ENCODE measurements at places on chromosomes 16 and 17.

DNA sequence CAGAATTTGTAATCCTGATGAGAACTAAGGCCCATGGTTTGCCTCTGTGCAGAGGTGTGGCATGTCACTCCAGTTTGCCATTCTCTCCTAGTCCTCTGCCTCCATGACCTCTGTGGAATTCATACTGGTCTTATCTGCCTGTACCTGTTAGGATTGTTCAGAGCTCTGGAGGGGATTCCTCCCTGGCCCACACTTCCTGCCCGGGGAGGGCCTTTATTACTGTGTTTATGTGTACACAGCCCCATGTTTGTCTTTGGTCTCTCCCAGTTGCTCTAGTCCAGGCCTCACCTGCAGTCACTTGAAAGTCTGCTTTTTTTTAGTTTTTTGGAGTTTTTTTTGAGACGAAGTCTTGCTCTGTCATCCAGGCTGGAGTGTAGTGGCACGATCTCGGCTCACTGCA lies 36.4 kb downstream of the RHBDL3 start:
- H3K27me3 ChIP-seq = no peaks in the 10 kb centered on the region
- no peak overlapping the region for H3K27ac ChIP-seq
- no peaks in the 10 kb centered on the region for H3K36me3 ChIP-seq
- peaks cover 6% of the 10 kb centered on the region for H3K4me1 ChIP-seq
- DNase-seq = no peak

DNA sequence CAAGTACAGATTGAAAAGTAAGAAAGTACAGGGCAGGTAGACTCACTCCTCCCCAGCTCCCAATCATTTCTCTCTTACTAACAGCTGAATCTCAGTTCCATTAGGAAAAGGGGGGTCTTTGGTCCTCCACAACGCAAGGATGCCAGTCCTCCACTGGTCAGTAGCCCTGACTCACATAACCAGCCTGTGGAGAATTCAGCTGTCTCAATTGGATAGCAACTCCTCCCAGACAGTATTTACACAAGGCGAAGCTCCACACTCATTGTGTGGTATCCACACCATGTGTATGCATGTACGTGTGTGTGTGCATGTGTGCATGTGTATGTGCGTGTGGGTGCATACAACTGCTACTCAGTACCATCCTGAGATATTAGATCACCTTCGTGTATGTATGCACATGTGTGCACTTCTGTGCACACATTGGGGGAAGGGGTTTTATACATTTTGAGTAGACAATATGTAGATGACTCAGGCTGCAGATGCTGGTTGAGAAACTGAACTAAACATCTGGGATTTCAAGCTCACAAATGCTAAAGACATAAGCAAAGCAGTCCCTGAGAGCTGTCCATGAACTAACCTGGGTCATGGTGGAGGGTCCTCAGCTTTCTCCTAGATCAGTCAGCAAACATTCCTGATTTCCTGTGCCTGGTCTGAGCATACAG lies 240.1 kb downstream of the SLC39A11 start:
- no peaks in the 10 kb centered on the region for H3K27me3 ChIP-seq
- no peak overlapping the region for H3K4me3 ChIP-seq
- H3K27ac ChIP-seq = no peak overlapping the region
- no peaks in the 10 kb centered on the region for H3K36me3 ChIP-seq
- DNase-seq = no peak
- no peaks in the 10 kb centered on the region for H3K4me1 ChIP-seq

DNA sequence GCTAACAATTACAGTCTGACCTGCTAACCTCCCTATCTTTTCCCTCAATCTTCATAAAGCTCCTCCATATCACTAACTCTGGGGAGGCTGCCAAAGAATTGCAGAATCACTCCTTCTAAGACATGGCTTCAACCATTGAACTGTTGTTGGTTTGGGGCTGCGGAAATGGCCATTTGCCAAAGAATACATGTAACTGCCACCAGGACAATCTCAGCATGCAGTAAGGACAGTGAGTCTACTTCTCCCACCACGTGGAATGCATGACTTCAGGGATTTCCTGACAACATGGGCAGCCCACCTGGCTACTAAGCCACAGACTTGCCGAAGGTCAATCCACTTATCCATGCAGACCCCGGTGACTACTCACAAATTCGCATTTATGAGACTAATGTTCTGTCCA lies 104.3 kb upstream of the NUDT7 start:
- H3K4me1 ChIP-seq = no peaks in the 10 kb centered on the region
- no peaks in the 10 kb centered on the region for H3K27me3 ChIP-seq
- H3K36me3 ChIP-seq = no peaks in the 10 kb centered on the region
- no peak for DNase-seq

- H3K27ac ChIP-seq = no peak overlapping the region
- no peak for DNase-seq
- no peaks in the 10 kb centered on the region for H3K27me3 ChIP-seq
- no peak overlapping the region for H3K4me3 ChIP-seq
Observed at GRCh38 chr16:81808933-81809480, 29.9 kb downstream of the PLCG2 start.

GRCh38 chr16:84449156-84450140 lies 55.0 kb downstream of the MEAK7 start:
- no peaks in the 10 kb centered on the region for H3K36me3 ChIP-seq
- no peaks in the 10 kb centered on the region for H3K27me3 ChIP-seq
- peak; percentile 25 for DNase-seq
- H3K4me3 ChIP-seq = no peak overlapping the region

DNA sequence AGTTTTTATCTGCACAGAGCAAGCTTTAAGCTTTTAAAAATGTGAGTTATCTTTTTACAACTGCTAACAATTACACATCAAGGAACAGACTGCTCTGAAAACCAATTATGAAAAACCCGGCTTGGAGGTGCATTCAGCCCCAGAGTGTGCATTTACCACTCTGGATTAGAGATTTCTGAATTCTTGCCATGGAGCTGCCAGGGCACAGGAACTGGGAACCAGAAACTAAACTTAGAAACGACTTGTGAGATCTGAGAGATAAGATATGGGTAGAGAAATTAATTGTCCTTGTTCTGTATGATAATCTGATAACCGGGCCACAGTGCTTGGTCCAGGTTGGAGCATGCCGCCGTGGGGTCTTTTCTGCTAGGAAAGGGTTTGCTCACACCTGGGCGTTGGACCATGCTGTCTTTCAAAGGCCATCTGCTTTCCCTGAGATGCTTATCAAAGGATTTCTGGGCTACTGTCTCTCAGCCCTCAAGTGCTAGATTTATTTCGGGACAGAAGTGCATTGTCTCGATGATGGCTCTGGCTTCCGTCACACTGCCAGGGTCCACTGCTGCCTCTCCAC lies 210.0 kb downstream of the MAF start:
- no peak overlapping the region for H3K4me3 ChIP-seq
- no peaks in the 10 kb centered on the region for H3K4me1 ChIP-seq
- H3K27ac ChIP-seq = no peak overlapping the region
- H3K36me3 ChIP-seq = no peaks in the 10 kb centered on the region
- H3K27me3 ChIP-seq = no peaks in the 10 kb centered on the region

DNA sequence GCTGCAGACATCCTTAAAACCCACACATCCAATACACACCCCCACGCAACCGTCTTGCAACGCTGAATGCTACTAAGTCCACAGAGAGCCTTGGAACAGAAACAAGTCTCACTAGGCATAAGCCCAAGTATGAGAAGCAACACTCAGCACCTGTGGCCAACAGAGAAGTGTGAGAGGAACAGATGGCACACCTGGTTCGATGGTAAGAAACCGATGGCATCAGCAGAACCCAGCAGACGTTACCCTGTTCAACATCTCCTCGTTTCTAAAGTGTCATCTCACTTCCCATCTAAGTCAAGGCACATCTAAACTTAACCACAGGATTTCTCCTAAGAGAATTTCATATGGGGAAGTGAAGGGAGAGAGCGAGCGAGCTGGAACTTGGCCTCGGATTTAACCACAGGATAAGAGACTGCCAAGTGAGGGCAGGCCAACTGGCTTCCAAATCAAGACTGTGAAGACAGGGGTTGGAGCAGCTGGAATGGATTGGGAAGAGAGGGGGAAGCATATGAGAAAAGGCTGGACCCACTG lies 41.0 kb downstream of the NXPH3 start:
- H3K4me1 ChIP-seq = peaks cover 37% of the 10 kb centered on the region
- H3K27ac ChIP-seq = peak overlapping the region; percentile 44
- H3K4me3 ChIP-seq = no peak overlapping the region
- no peaks in the 10 kb centered on the region for H3K27me3 ChIP-seq
- DNase-seq = peak; percentile 62

DNA sequence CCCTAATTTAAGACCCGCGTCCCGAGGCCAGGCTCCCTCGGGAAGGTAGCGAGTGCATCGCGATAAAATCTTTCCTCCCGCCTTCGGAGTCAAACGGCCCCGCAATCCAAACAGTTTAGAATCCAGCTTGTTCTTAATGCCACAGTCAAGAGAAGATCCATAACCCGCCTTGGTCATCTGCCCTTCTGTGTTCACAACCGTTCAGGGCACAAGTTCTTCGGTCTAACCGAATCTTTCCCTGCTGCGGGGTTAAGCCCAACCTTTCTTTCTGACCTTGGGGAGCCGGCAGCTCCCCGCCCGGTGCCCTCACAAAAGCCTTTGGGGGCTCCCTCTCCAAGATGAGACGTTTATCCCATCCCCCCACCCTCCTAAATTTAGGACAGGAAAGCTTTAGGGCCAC lies 30.3 kb downstream of the CPSF4L start:
- H3K27ac ChIP-seq = peak overlapping the region; percentile 87
- H3K4me3 ChIP-seq = peak overlapping the region; percentile 83
- H3K27me3 ChIP-seq = no peaks in the 10 kb centered on the region
- H3K4me1 ChIP-seq = peaks cover 53% of the 10 kb centered on the region
- H3K36me3 ChIP-seq = no peaks in the 10 kb centered on the region
- DNase-seq = peak; percentile 13

DNA sequence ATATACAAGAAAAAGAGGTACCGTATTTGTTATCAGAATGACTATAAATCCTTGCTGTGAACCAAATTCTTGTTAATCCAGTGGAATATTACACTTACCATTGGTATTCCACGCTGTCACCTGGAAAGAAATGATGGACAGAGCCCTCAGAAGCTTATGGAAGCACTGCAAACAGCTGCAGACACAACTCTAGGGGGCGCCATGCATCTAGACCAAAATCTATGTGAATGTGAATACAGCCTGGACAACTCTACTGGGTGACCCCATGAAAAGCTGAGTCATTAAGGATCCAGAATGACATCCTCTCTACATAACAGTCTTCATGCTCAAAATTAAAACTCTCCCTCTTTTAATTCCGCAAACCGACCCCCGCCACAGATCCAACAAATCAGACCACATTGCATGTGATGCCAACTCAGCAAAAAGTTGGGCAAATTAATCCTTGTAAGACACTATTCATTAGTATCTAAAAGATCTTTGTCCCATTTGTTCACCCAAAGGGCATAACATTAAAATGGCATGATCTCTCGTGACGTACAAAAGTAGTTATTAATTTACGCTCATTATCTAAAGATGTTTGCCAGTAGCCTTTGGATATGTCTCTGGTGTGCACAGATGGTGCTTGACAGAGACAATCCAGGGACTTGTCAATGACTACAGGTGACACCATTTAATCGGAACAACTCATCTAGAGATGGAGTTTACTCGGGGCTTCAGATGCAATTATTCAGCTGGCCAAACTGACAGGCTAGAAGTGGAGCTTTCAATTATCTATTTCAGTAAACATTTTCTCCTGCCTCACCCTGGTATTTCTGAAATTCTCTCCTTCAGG lies 552.7 kb upstream of the PSMD7 start:
- H3K36me3 ChIP-seq = no peaks in the 10 kb centered on the region
- no peak overlapping the region for H3K4me3 ChIP-seq
- no peak overlapping the region for H3K27ac ChIP-seq

GRCh38 chr17:5591966-5592365 lies 7.7 kb upstream of the NLRP1 start:
- H3K27me3 ChIP-seq = no peaks in the 10 kb centered on the region
- no peak overlapping the region for H3K27ac ChIP-seq
- H3K4me1 ChIP-seq = no peaks in the 10 kb centered on the region
- no peak overlapping the region for H3K4me3 ChIP-seq
- DNase-seq = no peak

GRCh38 chr17:41579484-41580243 lies 7.0 kb downstream of the KRT14 start:
- no peaks in the 10 kb centered on the region for H3K36me3 ChIP-seq
- no peak overlapping the region for H3K4me3 ChIP-seq
- no peak overlapping the region for H3K27ac ChIP-seq
- H3K27me3 ChIP-seq = no peaks in the 10 kb centered on the region
- H3K4me1 ChIP-seq = peaks cover 5% of the 10 kb centered on the region
- DNase-seq = peak; percentile 92

DNA sequence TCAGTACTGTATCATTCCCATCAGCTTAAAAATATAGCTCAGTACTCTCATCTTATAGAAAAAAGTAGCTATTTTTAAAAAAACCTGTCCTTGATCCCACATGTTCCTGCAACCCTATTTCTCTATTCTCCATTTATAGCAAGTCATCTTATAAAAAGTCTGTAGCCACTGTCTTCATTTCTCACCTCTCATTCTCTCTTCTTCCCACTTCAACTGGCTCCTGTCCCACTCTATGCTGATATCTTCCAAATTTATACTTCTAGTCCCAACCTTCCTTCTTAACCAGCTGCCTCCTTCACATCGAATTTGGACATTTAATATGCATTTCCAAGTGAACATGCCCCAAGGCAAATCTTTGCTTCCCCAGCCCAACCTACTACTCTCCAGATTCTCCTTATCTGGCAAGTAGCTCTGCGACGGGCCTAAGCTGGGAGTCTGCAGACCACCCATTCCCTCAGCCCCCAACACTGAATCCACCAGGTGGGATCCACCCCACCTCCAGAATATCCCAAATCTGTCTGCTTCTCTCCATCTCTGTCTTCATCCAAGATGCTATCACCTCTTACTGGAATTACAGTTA lies 52.0 kb upstream of the TANC2 start:
- no peak for DNase-seq
- no peaks in the 10 kb centered on the region for H3K36me3 ChIP-seq
- H3K27me3 ChIP-seq = no peaks in the 10 kb centered on the region
- H3K4me3 ChIP-seq = no peak overlapping the region
- H3K4me1 ChIP-seq = peaks cover 7% of the 10 kb centered on the region

- peak within 1 kb of the TSS; percentile 45 for H3K4me3 ChIP-seq
- peak; percentile 82 for DNase-seq
- H3K27me3 ChIP-seq = no peaks in the 10 kb centered on the region
Observed at GRCh38 chr16:73047536-73048291, at the start of gene ZFHX3. Gene ZFHX3 (minus strand): TSS chr16:73048128. CDS start chr16:72960145, 87,983 bp downstream.

DNA sequence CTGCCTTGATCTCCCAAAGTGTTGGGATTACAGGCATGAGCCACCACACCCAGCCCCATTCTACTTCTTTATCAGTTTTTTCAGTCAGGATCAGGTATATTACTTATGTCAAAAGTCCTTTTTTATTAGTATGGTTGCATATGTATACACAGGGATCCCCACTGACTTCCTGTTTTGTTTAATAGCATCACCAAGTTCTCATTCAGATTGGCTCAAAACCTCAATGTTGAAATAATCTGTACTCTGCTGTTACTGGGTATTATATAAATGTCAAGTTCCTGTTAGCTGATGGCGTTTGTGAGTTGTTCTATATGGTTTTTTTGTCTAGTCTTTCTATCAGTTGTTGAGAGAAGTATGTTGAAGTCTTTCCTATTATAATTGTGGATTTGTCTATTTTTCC lies 168.5 kb downstream of the BCAS3 start:
- H3K27me3 ChIP-seq = no peaks in the 10 kb centered on the region
- H3K4me1 ChIP-seq = no peaks in the 10 kb centered on the region
- no peak overlapping the region for H3K4me3 ChIP-seq
- no peaks in the 10 kb centered on the region for H3K36me3 ChIP-seq

- no peaks in the 10 kb centered on the region for H3K27me3 ChIP-seq
- no peaks in the 10 kb centered on the region for H3K4me1 ChIP-seq
- DNase-seq = no peak
- no peaks in the 10 kb centered on the region for H3K36me3 ChIP-seq
Observed at GRCh38 chr17:57485566-57485865, 229.2 kb downstream of the MSI2 start.

Data from body of pancreas (tissue), 4 donors.